ENCODE measurements at places on chromosomes 7 and 10. TPM values are rescaled to one million over a fixed set of nuclear protein-coding genes. Genes with fewer than 3 reads are reported as not detected.

The AOAH gene
- 1.4 TPM for total RNA-seq

DNA sequence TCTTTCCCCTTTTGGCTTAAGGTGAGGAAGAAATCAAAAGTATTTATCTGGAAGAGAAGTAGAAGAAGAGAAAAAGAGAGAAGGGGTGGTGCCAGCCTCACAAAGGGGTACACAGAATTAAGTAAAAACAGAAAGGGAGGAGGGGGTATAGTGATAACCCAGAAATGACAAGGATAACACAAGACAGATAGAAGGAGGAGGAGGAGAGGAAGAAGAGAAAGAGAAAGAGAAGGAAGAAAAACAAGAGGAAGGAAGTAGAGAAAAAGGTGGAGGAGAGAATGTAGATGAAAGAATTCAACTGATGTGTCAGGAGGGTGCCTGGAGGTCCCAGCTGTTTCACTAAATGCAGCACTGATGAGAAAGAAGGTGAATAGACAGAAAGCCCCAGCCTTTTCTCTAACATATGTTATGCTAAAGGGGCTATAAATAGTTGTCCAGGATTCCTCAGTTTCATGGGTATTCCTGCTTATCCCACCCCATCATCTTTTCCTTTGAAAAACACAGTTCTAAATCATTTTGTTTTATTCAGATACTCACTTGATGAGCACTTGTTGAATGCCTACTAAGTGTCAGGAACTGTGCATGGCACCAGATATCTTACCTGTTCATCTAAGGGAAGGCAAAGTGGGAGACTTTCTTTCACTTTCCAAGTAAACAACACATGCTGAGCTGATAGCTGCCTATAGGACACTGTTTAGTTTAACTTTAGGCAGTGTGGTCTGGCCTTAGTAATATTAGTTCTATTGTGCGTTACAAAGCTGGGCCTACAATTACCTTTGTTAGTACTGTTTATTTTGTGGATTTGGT, 8.0 kb downstream of the SEMA3E start:
- H3K27me3 ChIP-seq, result no peaks in the 10 kb centered on the region
- H3K4me3 ChIP-seq, result no peak overlapping the region
- no peaks in the 10 kb centered on the region for H3K4me1 ChIP-seq
- no peak overlapping the region for H3K27ac ChIP-seq
- no peak for DNase-seq
- H3K36me3 ChIP-seq, result no peaks in the 10 kb centered on the region

DNA sequence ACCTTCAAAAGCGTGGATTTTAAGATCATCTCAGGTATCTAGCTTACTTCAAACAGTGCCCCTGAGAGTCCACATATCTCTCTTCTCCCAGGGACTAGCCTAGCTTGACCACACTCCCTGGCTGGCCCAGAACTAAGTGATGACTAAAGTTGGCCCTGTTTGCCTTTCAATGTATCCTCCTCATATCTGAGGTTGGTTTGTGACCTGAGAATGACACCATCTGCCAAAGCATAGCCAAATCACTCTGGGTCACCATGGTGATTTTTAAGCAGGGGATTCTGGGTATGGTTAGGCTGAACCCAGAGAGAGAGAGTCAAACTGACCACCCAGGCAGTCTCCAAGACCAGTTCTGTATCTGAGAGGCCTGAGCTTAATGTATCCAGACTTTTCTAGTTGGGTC, 16.2 kb downstream of the CNNM1 start:
- peaks cover 6% of the 10 kb centered on the region for H3K27me3 ChIP-seq
- no peak overlapping the region for H3K4me3 ChIP-seq
- H3K4me1 ChIP-seq, result no peaks in the 10 kb centered on the region
- H3K36me3 ChIP-seq, result no peaks in the 10 kb centered on the region

The PARP12 gene
- total RNA-seq, result 128 TPM

DNA sequence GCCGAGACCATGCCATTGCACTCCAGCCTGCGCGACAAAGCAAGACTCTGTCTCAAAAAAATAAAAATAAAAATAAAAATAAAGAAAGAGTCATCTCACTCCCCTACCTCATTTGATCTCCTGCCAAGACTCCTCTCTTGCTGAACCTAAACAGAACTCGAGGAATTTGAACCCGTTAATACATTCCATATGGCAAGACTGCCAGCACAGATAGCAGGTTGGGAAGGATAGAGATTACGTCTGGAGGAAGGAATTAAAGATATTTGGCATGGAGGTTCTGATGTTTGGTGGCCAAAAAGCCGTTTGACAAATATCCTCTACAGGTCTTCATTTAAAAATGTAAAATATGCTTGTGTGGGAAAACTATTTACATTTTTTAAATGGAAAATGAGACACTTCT, 549.6 kb downstream of the HTR7 start:
- H3K4me3 ChIP-seq, result no peak overlapping the region
- peaks cover 6% of the 10 kb centered on the region for H3K27me3 ChIP-seq
- no peak overlapping the region for H3K27ac ChIP-seq
- no peaks in the 10 kb centered on the region for H3K4me1 ChIP-seq
- H3K36me3 ChIP-seq, result no peaks in the 10 kb centered on the region

The NUPR2 gene
- total RNA-seq, result not detected

GRCh38 chr10:103605359-103606096, 112.0 kb downstream of the NEURL1 start:
- peaks cover 38% of the 10 kb centered on the region for H3K36me3 ChIP-seq
- no peak for DNase-seq
- H3K4me1 ChIP-seq, result no peaks in the 10 kb centered on the region

DNA sequence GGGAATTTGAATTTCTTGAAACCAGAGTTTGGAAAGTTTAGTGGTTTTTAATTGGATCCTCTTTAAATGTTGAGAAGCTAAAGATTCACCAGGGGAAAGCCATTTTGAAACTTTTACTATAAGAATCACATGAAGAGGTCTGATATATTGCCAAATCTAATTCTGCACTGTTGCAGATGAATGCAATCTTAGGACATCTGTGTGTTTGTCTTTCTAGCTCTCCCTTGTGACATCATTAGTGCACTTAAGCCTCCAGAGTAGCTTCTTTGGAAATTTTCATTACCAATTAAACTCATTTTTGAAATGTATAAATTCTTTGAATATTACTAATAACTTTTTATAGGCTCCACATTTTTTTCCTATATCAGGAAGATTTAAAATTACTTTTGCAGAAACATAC, 160.2 kb downstream of the BICC1 start:
- no peak for DNase-seq
- H3K36me3 ChIP-seq, result no peaks in the 10 kb centered on the region
- no peaks in the 10 kb centered on the region for H3K4me1 ChIP-seq
- no peak overlapping the region for H3K27ac ChIP-seq
- no peaks in the 10 kb centered on the region for H3K27me3 ChIP-seq
- no peak overlapping the region for H3K4me3 ChIP-seq

DNA sequence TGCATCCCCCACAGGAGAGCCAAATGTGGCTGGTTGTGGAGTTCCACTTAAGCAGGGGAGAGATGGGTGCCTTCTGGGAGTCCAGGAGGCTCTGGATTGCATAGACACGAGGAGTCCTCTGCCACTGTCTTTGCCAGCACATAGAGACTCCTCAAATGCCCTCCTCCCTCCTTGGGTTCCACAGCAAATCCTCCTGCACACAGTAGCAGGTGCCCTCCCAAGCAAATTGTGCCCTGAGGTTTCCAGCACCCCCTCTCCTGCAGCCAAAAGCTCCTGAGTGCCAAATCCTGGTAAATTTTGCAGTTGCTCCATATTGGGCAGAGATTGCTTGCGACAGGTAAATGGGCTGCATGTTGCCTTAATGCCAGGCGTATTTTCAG, 5.8 kb downstream of the EVX1 start:
- peaks cover 77% of the 10 kb centered on the region for H3K27me3 ChIP-seq
- no peak overlapping the region for H3K4me3 ChIP-seq
- no peak overlapping the region for H3K27ac ChIP-seq
- no peak for DNase-seq
- peaks cover 36% of the 10 kb centered on the region for H3K4me1 ChIP-seq
- no peaks in the 10 kb centered on the region for H3K36me3 ChIP-seq

DNA sequence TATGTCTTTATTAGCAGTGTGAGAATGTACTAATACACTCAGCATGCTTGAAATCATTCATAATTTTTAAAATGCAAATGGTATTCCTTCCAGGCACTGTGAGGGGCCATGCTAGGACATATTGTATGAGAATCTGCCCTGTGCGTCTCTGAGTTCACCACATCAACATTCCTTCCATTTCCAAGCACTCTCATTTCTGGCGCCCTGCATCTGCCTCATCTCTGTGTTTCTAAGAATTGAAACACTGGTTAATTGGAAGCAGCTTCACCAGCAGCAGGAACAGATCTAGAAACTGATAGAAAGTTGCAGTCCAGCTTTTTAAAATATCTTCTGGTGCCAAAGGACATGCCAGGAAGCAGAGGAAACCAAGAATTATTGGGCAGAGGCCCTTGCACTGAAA, 555.9 kb upstream of the DPP6 start:
- H3K4me3 ChIP-seq, result no peak overlapping the region
- DNase-seq, result no peak
- no peaks in the 10 kb centered on the region for H3K4me1 ChIP-seq
- no peak overlapping the region for H3K27ac ChIP-seq

- no peak overlapping the region for H3K27ac ChIP-seq
- H3K4me3 ChIP-seq, result no peak overlapping the region
- H3K27me3 ChIP-seq, result peaks cover 9% of the 10 kb centered on the region
- H3K4me1 ChIP-seq, result no peaks in the 10 kb centered on the region
- DNase-seq, result no peak
Measured at GRCh38 chr10:11830836-11831519, 7.8 kb downstream of the PROSER2 start.

- no peaks in the 10 kb centered on the region for H3K27me3 ChIP-seq
- no peaks in the 10 kb centered on the region for H3K36me3 ChIP-seq
- H3K27ac ChIP-seq, result no peak overlapping the region
- peaks cover 11% of the 10 kb centered on the region for H3K4me1 ChIP-seq
- H3K4me3 ChIP-seq, result no peak overlapping the region
Measured at GRCh38 chr10:70295321-70295720, 11.5 kb upstream of the NPFFR1 start.

DNA sequence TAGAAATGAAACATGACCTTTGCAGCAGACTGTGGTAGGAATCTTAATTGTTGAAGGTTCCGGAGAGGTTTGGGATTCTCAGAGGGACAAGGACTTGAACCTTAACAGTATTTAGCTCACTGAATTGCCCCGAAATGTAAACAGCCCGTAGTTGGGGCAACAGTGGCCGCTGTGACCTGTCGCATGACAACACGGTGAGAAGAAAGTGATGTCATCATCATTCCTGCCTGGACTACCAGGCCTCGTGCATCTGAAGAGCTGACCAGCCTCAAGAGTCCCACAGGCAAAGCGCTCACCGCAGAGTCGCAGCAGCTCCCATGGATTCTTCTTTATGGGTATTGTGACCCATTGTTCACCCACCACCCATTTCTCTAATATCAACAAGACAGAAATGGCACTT, 250.6 kb downstream of the KLF6 start:
- no peak for DNase-seq
- H3K27ac ChIP-seq, result no peak overlapping the region
- H3K36me3 ChIP-seq, result no peaks in the 10 kb centered on the region
- H3K27me3 ChIP-seq, result no peaks in the 10 kb centered on the region

GRCh38 chr10:27531336-27531847, 27.3 kb downstream of the RAB18 start:
- H3K4me3 ChIP-seq, result no peak overlapping the region
- H3K36me3 ChIP-seq, result peaks cover 38% of the 10 kb centered on the region
- peaks cover 5% of the 10 kb centered on the region for H3K4me1 ChIP-seq
- no peaks in the 10 kb centered on the region for H3K27me3 ChIP-seq
- H3K27ac ChIP-seq, result no peak overlapping the region

DNA sequence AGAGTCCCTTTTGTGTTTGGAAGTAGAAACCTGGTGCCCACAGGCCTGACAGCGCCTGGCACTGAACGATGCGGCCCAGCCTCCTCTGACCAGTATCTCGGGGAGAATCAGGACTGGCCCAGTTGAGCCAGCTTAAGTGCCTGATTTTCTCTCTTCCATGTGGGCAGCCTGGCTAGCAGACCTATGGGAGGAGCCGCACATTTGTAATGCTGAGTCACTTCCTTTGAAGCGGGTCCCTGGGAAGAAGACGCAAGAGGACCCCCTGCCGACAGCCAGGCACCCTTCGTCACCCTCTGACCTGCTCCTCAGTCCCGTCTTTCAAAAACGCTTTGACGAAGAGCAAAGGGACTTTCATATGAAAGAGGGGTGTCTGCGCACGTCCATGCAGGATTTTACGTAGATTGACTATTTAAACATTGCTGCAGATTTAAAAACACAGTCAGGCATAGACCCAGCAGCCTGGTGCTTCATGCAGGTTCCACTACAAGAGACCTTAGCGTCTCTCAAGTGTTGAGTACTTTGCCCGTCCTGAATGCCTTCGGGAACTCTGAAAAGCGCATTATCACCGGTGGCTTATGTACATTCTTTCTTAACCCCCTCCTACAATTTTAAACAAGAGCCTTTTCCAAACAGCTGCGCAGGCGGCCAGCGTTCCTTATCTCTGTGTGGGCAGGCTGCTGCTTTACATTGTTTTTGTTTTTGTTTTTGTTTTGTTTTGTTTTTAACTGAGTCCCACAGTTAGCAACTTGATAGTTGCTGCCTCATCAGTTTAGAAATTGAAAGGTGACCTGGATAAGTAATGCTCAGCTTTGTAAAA, 36.5 kb upstream of the AP5Z1 start:
- peaks cover 53% of the 10 kb centered on the region for H3K36me3 ChIP-seq
- peak overlapping the region; percentile 46 for H3K27ac ChIP-seq
- no peak for DNase-seq
- H3K4me3 ChIP-seq, result no peak overlapping the region
- no peaks in the 10 kb centered on the region for H3K27me3 ChIP-seq
- peaks cover 37% of the 10 kb centered on the region for H3K4me1 ChIP-seq

DNA sequence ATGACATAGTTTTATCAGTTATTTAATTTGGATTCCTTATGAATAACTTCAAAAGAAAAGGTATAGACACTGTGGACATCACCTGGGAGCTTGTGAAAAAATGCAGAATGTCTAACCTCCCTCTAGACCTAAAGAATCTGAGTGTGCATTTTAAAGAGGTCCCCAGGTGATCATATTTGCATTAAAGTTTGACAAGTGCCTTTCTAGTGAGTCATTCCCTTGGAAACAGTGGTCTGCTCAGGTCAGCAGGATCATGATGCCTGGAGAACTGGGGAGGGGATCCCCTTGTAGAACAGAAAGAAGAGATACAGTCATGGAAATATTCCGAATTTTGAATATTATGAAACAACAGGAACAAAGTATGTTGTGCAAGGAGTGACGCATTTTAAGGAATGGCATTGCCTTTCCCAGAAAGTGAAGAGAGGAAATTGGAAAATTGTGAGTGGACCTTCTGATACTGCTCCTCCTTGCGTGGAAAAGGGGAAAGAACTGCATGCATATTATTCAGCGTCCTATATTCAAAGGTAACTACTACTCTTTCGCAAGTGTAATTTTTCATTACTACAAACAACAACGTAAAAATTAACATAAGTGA, 4.6 kb downstream of the STEAP2 start:
- H3K4me1 ChIP-seq, result no peaks in the 10 kb centered on the region
- no peak overlapping the region for H3K27ac ChIP-seq
- no peak overlapping the region for H3K4me3 ChIP-seq
- H3K36me3 ChIP-seq, result no peaks in the 10 kb centered on the region
- DNase-seq, result no peak
- H3K27me3 ChIP-seq, result peaks cover 10% of the 10 kb centered on the region

The NUTM2E gene
- 0.44 TPM for total RNA-seq

- H3K4me1 ChIP-seq, result peaks cover under 1% of the 10 kb centered on the region
- no peak overlapping the region for H3K4me3 ChIP-seq
- H3K27me3 ChIP-seq, result peaks cover 14% of the 10 kb centered on the region
- H3K36me3 ChIP-seq, result no peaks in the 10 kb centered on the region
- no peak overlapping the region for H3K27ac ChIP-seq
- no peak for DNase-seq
Measured at GRCh38 chr7:93884541-93884940, 6.0 kb downstream of the TFPI2 start.

The PRSS37 gene
- total RNA-seq, result not detected

GRCh38 chr7:127968547-127968946, 62.7 kb downstream of the LRRC4 start:
- no peak for DNase-seq
- H3K36me3 ChIP-seq, result peaks cover 21% of the 10 kb centered on the region
- no peak overlapping the region for H3K4me3 ChIP-seq
- H3K27ac ChIP-seq, result no peak overlapping the region
- H3K4me1 ChIP-seq, result peaks cover 4% of the 10 kb centered on the region
